Foreskin keratinocyte (primary cell): ENCODE measurements at places on chromosomes 5 and 9. TPM values are rescaled to one million over a fixed set of nuclear protein-coding genes. Genes with fewer than 3 reads are reported as not detected.
A peak's percentile ranks its signal among the peaks of the same experiment; 100 is the strongest.

DNA sequence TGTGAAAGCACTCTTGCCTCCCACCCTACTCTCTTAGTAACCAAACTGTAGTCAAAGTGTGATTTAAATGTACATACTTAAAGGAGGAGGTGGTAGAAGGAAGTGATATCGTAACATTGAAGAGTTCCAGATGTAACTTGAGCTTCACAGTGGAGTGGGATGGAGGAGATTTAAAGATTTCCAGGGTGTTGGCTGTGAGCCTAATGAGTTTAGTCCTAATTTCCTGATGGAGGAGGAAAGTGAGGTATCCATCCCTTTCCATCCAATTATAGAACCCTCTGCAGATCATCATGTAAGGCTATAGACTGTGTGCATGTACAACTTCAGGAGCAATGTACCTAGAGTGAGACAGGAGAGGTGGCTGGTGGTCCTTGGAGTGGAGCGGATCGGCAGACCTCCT, 1163.9 kb upstream of the SEMA6A start:
- no peak for DNase-seq

- DNase-seq, result peak; percentile 54
Measured at GRCh38 chr5:68066277-68066955, 149.1 kb upstream of the PIK3R1 start.

GRCh38 chr5:109959652-109960051, 269.9 kb downstream of the MAN2A1 start:
- no peak for DNase-seq

DNA sequence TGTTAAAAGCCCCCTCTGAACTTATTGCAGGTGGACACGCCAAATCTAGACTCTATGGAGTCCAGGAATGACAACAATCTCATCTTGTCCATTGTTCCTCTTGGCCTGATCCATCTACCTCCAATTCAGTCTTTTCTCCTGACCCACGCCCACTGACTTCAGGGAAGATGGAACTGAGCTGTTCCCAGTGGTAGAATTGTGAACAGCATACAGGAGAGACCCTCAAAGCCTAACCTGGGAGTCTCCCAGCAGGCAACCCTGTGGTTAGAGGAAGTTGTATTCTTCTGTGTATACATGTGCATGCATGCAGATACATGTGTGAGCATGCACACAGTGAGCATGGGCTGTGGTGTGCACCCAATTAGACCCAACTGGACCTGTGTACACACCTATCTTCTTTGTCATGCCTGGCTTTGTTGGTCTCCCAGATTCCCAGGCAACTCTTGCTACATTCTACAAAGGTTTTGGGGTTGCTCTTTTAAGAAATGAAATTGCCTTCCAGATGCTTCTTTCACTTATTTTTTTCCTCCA, 286.0 kb downstream of the ZSWIM6 start:
- DNase-seq, result peak; percentile 31

- no peak for DNase-seq
Measured at GRCh38 chr5:76299592-76299991, 103.5 kb upstream of the IQGAP2 start.

DNA sequence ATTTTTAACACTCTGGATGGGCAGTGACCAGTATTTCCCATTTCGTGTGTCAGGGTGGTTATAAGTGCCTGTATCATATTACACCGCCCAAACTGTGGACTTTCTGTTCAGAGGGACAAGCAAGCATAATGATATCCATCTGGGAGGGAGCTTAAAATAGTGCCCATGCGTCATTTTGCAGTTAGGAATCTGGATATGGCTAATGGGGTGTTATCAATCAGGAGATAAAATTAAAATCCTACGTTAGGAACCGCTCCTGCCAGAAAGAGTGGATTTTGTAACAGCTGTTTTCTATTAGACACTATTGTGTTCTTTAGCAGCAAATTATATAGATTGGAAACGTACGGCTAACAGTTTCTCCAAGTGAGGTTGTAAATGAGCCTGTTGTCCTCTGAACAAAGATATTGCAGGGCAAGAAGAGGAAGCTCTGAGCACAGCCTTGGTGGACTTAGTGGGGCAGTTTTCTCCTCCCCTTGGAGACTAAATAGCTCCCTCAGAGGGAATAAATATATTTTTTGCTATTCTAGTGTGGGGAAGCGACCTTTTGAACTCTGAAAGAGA, 160.4 kb downstream of the SPATA31D1 start:
- no peak for DNase-seq

- DNase-seq, result no peak
Measured at GRCh38 chr9:114532561-114533237, 27.4 kb upstream of the WHRN start.

- DNase-seq, result no peak
Measured at GRCh38 chr9:101366038-101366756, 18.6 kb downstream of the BAAT start.

- no peak for DNase-seq
Measured at GRCh38 chr9:126495411-126496180, 118.1 kb upstream of the LMX1B start.

GRCh38 chr5:77300451-77300850, 90.0 kb downstream of the PDE8B start:
- DNase-seq, result no peak

DNA sequence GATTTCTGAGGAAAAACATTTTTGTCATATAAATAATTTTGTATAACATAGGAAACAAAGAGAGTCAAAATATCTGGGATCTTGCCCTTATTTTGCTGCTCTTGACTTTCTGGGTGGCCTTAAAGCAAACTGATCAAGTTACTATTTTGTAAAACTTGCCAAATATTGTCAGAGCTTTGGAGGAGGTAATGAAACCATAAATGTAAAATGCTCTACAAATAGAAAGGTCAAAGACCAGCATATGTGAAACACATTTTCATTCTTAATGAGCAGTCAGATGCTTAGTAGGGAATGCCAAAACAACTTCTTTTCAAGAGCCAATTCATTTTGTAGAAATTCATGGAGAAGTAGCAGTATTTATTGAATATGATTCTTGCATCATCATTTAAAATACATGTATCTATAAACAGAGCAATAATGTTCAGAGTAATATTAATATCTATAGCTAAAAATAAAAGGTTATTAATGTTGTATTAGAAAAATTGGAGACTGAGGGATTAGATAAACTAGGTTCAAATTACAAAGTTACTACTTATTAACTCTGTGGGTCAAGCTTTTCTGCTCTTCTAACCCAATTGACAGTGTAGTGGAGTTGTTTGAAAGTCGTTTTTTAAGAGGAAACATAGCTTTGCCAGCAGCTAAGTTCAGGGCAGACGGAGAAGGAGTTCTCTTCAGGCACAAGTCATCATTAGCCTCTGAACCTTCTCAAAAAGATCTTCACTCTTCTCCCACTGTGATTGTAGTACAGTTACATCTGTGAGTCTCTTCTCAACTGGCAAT, 2053.1 kb downstream of the EFNA5 start:
- no peak for DNase-seq

DNA sequence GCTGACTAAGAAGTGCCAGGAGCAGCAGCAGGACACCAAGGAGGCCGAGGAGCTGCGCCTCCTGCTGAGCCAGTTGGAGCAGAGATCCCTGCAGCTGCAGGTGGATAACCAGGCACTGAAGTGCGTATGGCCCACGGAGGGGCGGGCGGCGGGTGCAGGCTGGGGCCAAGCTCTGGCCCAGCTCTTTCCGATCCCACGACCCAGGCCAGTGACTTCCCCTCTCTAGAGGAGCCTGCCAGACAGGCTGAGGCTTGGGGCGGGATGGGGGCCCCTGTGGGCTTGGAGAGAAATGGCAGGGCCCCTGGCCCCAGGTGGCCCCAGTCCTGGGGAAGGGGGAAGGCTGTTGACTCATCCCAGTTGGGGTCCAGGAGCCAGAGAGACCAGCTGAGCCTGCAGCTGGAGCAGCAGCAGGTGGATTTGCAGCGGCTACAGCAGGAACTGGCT, 3.6 kb downstream of the PTRH1 start:
- DNase-seq, result no peak

DNA sequence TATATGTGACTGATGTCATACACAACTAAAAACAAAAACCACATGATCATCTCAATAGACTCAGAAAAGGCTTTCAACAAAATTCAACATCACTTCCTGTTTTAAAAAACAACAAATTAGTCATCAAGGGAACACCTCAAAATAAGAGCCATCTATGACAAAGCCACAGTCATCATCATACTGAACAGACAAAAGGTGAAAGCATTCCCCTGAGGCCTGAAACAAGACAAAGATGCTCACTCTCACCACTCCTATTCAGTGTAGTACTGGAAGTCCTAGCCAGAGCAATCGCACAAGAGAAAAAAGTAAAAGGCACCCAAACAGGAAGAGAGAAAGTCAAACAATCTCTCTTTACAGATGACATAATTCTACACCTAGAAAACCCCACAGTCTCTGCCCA, 893.5 kb upstream of the EDIL3 start:
- DNase-seq, result peak; percentile 8

DNA sequence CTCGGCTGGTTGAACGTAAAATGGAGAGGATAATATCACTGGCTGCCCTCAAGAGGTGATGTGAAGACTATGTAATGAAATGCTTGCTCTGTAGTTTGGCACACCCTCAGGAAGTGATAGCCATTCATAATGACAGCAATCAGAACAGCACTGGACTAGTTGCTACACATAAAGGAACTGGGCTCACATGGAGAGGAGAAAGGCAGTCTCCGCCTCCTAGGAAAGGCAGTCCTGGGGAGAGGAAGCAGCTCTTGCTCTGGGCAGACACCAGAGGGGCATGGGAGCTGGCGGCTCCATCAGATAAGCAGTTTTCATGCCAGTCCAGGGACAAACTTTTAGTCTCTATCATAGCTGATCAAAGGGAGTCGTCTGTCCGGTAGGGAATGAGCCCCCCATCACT, 46.9 kb downstream of the ARHGEF37 start:
- DNase-seq, result peak; percentile 47

DNA sequence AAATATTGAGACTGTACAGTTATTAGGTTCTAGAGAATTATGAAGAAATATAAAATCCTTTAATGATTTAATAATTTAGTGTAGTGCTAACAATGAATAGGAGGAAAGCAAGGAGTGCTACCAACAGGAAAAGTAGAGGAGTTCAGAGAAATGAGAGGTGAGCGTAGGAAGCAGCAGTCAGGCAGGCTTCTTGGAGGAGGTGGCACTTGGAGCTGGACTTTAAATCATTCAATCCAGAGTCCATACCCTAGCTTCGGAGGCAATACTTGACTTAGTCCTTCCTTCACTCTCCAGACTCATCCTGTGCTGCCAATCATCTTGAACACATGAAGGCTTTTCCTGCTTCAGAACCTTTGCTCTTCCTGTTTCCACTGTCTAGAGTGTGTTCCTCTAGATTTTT, 254.3 kb downstream of the GRIA1 start:
- DNase-seq, result no peak

GRCh38 chr5:142343531-142343930, 18.7 kb upstream of the SPRY4 start:
- no peak for DNase-seq

Gene LHX6
- total RNA-seq, result 0.11 and 0.44 TPM in 2 replicates

Gene BTNL8
- total RNA-seq, result not detected in 2 replicates

Gene FABP6
- not detected in 2 replicates for total RNA-seq

Gene CTNND2
- 0.17 and 0.18 TPM in 2 replicates for total RNA-seq

Gene MCTP1
- total RNA-seq, result 0.44 and 1.3 TPM in 2 replicates

Gene ZNG1C
- 24.0 and 33.2 TPM in 2 replicates for total RNA-seq

Gene C7
- not detected in 2 replicates for total RNA-seq

Gene LOX
- 0.14 and 0.58 TPM in 2 replicates for total RNA-seq

Gene NUTM2G
- total RNA-seq, result not detected in 2 replicates

Gene PCDHA6
- total RNA-seq, result not detected in 2 replicates

Gene ERBIN
- 51.3 and 53.3 TPM in 2 replicates for total RNA-seq

Gene FOXD4L4
- total RNA-seq, result not detected in 2 replicates

Gene KIF4B
- total RNA-seq, result 0.03 and 0.04 TPM in 2 replicates

Gene CD180
- not detected in 2 replicates for total RNA-seq

Gene SHB
- 17.0 and 19.0 TPM in 2 replicates for total RNA-seq
